ENCODE measurements at places on chromosomes 5 and 9.
A peak's percentile ranks its signal among the peaks of the same experiment; 100 is the strongest.

- DNase-seq: no peak
Measured at GRCh38 chr5:148965511-148966265, 97.2 kb downstream of the SH3TC2 start.

DNA sequence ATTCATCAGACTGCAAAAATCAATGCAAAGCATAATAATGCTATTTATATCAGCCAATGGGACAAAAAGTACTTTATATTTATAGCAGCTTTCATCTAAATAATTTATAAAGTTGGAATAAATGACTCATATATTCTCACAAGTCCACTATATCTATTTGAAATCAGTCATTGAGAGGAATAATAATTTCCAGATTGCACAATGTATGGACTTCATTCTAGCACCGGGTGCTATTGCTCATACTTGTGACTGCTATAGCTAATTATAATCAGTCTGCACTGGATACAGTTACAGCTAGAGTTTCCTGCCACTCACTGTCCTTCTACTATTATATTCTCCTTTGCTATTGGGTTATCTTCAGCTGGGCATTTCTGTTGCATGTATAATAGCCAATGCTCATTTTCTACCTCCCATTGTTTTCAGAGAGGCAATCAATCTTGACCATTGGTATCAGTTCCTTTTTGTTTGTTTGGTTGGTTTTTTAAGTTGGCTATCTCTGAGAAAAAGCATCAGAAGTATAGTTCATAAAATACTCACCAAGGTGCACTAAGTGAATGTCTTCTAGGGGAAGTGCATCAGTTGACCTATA lies 1.9 kb downstream of the CDH18 start:
- no peak for DNase-seq

GRCh38 chr5:58149345-58149744 lies 310.5 kb downstream of the PLK2 start:
- no peak for DNase-seq

DNA sequence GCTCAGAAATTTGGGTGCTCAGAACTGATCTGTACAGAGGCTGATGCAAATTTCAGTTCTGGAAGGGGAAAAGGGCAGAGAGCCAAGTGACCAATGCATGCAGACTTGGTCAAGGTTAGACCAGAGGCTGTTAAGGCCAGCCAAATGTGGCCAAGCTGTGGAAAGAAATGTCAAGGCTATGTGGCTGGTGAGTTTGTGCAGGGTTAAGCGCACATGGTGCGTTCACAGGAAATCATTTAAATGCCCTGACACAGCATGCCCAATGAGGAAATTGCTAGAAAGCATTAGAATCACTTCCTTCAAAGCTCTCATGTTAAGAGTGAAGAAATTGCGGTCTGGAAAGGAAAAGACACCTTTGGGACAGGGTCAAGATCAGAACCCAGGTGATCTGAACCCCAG lies 58.0 kb downstream of the PTPN3 start:
- no peak for DNase-seq

DNA sequence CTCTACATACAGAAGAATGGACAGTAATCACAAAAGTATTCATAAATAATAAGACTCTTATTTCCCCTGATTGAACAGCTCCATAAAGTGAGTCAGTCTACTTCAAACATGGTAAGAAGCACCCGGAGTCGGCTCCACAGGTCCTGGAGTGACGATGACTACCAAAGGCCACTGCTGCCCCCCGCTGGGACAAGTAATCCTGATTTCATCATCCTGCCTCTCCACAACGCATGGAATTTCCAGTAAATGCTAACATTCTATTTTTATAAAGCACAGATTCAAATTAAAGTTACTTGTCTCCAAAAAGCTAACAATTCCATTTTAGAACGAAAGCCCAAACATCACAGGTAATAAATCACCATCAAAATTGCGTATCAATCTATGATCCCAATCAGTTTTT lies 16.2 kb downstream of the ATPSCKMT start:
- DNase-seq: no peak

DNA sequence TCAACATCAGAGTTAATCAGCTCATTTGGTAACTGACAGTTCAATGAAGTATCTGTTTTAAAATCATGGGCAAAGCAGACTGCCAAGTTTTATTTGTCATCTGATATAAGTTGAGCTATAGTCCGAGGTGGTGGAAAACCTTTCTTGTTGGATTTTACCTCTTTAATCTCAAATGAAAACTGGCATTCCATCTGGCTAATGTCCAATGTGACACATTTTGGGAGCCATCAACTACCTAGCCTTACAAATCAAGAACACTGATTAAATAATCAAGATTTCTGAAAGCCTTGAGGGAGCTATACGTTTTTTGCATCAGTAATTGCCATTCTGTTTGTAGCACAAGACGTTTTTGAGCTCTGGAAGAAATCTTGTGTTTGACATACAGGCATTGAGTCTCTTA lies 1380.5 kb upstream of the WWC1 start:
- no peak for DNase-seq

- no peak for DNase-seq
Measured at GRCh38 chr5:95697781-95698681, 15.2 kb upstream of the SPATA9 start.

DNA sequence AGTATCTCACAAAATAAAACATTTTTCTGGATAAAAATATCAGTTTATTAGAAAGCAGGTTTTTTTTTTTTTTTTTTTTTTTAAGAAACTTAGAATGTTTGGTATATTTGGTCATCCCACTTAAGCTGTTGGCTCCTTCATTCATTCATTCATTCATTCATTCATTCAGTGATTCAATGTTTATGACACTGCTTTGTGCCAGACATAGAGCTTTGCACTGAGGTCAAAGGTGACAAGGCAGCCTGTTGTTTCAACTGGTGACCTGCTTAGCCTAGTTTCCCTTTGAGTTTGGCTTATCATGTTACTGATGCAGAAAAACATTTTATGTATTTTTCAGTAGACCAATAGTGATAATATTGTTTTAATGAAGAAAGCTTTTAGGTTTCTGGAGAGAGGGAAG lies 23.5 kb downstream of the CPEB4 start:
- no peak for DNase-seq

DNA sequence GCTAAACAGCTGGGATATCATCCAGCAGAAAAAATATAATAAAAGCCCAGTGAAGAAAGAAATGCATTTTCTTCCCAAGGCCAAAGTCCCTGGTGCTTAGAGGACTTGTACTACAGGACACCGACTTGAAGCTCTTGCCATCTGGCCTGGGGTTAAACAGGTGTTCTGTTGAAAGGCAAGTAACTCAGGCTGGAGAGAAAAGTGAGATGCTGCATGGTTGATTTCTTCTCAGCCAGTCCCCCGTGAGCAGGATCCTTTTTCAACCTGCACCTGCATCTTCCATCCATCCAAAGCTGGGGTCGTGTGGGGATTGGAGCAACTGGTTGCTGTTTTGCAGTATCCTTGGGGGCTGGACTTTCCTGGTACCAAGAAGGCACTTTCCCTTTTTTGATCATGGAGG lies 146.1 kb upstream of the RPS23 start:
- no peak for DNase-seq

- no peak for DNase-seq
Measured at GRCh38 chr5:3678801-3679200, 83.2 kb downstream of the IRX1 start.

DNA sequence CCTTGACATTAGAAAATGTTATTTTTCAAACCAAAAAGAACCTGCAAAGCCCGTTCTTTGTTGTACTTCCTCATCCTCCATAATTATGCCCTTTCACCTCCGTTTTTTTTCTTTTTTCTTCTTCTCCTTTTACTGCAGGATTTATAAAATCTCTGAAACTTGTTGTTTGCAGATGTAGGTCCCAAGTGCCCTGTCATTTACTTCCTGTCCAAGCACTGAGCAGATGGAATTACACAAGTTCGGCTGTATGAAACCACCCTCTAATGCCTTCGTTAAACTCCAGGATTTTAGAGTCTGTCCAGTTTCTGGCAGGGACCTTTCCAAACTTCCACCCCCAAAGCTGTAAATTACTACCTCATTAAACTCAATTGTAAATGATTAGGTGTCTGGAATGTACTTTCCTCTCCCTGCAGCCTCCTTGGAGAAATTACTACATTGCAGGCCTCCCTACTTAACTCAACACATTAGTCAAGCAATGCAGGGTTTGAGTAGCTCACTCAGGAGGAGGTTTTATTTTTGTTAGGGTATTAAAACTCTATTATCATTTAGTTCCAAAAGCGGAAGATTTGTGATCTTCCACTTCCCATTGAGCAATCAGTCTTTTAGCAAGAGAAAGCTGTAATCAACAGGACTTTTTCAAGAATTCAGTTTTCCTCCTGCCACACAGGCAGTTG lies 125.6 kb upstream of the LPAR1 start:
- DNase-seq: no peak

DNA sequence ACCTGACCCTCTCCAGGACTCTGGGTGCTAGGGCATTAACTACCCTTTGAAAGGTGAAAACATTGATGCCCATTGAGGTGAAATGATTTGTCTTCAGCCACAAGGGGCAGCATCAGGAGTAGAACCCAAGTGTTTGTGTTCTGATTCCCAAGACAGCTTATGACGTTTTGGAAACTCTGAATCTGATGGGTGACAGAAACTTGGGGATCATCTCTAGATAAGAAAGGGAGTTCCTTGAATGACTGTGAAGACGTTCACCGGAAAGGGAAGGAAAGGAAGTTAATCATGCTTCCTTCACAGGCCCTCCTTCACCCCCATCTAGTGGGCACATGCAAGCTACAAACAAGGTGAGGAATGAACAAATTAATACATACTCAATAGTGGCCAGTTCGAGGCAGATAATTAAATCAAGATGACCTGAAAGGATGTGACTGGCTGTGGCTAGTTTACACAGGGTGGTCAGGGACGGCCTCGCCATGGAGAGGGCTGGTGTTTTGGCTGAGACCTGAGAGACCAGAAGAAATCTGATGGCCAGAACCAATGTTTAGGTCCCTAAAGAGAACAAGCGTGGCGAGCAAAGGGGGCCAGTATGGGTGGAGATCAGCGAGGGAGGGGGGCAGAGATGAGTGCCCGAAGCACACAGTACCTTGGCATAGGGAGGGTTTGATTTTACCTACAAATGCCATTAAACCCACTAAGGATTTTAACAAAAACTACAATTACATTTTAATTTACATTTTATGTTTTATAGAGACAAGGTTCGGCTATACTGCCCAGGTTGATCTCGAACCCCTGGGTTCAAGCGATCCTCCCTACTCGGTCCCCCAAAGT lies 937 bp upstream of the SLC26A2 start:
- DNase-seq: peak; percentile 45

GRCh38 chr9:90141723-90142122 lies 500.9 kb downstream of the DIRAS2 start:
- DNase-seq: no peak

DNA sequence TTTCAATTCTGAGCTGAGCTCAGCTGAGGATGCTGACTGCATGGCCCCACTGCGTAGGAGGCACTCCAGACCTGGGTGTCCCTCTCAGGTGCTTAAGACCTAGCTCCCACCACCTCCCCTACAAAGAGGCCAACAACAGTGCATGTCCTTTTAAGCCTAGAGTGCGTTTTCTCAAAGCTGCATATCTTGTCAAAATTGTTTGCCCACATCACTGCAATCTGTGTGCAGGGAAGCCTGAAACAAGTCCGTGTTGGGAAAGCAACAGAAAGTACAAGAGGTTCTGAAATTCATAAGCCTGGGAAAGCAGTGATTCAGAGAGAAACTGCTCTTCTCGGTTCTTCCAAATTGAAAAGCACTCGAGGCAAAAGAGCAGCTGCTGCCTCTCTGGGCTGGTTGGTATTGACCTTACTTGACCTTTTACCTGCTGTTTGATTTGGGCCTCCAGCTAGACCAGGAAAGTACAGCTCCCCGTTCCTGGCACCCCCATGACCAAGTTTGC lies 238.4 kb downstream of the NR2F1-AS1 start:
- DNase-seq: no peak

DNA sequence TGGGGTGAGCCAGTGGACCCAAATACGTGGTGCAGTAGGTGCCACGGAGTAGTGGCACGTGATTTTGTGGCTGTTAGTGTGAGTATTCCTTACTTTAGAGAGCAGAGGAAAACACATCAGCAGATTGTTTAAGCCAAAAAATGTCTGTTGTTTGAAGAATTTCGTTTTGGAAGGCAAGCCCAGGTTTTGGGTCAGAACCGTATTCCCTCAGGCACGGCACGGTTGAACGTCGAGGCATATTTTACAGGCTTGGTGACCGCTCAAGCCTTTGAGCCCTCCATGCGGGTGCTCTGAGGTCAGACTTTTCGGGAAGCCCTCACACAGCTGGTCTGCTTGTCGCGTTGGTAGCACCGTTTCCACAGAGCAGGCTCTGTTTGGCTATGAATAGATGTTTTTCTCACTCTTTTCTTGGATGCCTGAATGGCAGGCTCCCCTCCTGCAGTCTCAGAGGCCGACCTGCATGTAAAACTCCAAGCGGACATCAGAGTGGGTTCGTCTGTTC lies 27.2 kb downstream of the NEK6 start:
- DNase-seq: no peak

- no peak for DNase-seq
Measured at GRCh38 chr9:13137426-13137825, 142.1 kb downstream of the MPDZ start.

DNA sequence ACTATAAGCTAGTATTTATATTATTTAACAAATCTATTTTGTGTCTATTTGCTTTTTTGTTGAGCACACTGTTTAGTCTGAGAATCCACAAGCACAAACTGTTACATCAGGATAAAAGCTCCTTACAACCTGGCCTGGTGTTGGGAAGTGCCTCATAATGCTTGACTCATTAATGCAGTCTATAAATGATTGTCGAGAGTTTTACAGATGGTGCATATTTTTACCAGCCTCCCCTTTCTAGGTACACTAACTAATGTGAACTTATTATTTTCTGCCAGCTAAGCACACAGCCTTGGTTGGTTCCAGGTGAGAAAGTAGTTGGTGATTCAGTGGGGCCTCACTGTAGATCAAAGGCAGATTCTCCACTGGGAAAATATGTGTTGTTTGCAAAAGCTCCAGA lies 151.0 kb upstream of the ADAMTS16 start:
- no peak for DNase-seq

GRCh38 chr5:71894091-71894490 lies 175.0 kb downstream of the CARTPT start:
- no peak for DNase-seq

GRCh38 chr9:132451276-132451675 lies 41.3 kb downstream of the CFAP77 start:
- no peak for DNase-seq

- DNase-seq: no peak
Measured at GRCh38 chr5:134637116-134637721, 4.6 kb upstream of the SAR1B start.

DNA sequence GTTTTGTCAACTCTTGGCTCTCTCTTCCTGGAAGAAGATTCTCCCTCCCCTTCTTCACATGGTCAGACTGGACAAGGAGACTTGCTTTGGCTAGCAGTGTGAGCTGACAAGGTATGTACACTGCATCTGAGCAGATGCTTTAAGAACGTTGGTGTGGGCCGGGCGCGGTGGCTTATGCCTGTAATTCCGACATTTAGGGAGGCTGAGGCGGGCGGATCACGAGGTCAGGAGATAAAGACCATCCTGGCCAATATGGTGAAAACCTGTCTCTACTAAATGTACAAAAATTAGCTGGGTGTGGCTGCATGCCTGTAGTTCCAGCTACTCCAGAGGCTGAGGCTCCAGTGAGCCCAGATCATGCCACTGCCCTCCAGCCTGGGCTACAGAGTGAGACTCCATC lies 26.4 kb upstream of the SEMA5A start:
- no peak for DNase-seq

- DNase-seq: no peak
Measured at GRCh38 chr9:90665072-90665471, 22.4 kb upstream of the DIRAS2 start.

- no peak for DNase-seq
Measured at GRCh38 chr5:116306846-116307245, 222.0 kb downstream of the COMMD10 start.

GRCh38 chr5:158943569-158943968 lies 156.1 kb downstream of the EBF1 start:
- no peak for DNase-seq

GRCh38 chr5:176337913-176338312 lies 23.7 kb downstream of the KIAA1191 start:
- no peak for DNase-seq

Data from activated naive CD4-positive, alpha-beta T cell treated with anti-CD3 and anti-CD28 coated beads, Interleukin-2, amount 10 ng/mL, durations not matched to agents 7 days and 5 days (primary cell).